ENCODE measurements at places on chromosomes 4 and X.
A peak's percentile ranks its signal among the peaks of the same experiment; 100 is the strongest.

GRCh38 chrX:14832151-14832550 lies 40.7 kb downstream of the FANCB start:
- no peak for DNase-seq

GRCh38 chr4:176782794-176783193 lies 9.9 kb downstream of the VEGFC start:
- DNase-seq: no peak

GRCh38 chr4:167222099-167222498 lies 12.2 kb downstream of the SPOCK3 start:
- DNase-seq: no peak

DNA sequence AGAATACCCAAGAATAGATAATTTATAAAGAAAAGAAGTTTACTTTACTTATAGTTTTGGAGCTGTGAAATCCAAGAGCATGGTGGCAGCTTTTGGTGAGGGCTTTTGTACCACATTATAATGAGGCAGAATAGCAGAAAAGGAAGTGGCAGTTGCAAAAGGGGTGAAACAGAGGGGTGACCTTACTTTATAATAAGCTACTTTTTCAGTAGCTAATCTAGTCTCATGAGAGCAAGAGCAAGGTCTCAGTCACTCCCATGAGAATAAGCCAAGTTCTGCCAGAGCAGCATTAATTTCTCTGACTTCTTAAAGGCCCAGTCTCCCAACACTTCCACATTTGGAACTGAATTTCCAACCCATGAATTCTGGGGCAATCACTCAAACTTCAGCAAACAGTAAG lies 502.0 kb downstream of the GBA3 start:
- DNase-seq: no peak

GRCh38 chr4:8843597-8843996 lies 28.0 kb downstream of the HMX1 start:
- DNase-seq: no peak

DNA sequence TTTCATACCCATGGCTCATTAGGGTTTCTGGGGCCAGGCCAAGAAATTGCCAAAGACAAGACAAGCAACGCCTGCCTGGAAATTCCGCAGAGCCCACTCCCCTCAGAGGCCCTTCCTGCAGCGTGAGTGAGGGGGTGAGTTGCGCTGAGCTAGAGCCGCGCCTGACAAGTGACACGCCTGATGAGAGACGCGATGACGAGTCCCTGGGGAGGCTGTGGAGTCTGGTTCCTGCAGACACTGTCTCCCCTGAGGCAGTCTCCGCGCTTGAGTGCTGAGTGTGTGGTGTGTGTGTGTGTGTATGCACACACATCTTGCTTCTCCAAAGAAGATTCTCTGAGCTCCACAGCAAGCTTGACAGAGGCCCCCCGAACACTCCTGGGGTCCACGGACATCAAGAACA lies 269.8 kb downstream of the BCOR start:
- DNase-seq: no peak

GRCh38 chr4:81164126-81164525 lies 50.9 kb downstream of the PRKG2 start:
- DNase-seq: no peak

- DNase-seq: no peak
Observed at GRCh38 chr4:1851575-1852410, 4.2 kb downstream of the LETM1 start.

DNA sequence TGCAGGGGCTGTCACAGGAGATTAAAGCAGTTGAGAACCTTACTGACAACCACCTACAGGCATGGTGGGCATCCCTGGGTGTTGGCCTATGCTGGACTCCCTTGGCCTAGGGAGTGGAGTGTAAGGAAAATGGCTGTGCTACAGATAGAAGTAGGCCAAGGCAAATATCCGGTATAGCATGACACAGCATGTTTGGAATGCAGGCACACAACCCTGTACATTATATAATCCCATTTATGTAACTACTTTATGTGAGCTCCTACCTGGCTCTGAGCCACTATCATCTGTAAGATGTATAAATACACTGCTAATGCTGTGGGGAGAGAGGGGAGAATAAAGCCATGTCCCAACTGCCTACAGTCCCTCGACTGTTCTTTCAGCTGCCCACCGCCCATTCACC lies 38.7 kb upstream of the KCTD8 start:
- no peak for DNase-seq

DNA sequence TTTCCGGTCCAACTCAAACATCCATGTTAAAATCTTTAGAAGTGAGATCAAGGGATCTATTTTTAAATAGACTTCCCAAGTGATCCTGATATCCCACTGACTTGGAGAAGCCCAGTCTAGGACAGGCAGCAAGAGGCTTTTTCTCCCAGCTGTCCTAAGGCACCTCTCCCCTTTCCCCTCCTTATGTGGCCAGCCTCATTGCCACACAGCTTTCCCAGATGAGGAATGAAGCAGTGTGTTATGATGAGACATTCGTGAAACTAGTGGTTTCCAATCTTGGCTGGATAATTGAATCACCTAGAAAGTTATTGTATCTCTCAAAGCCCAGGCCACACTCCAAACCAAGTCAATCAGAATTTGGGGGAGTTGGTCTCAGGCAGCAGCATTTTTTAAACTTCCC lies 16.8 kb upstream of the HSD17B13 start:
- DNase-seq: no peak

DNA sequence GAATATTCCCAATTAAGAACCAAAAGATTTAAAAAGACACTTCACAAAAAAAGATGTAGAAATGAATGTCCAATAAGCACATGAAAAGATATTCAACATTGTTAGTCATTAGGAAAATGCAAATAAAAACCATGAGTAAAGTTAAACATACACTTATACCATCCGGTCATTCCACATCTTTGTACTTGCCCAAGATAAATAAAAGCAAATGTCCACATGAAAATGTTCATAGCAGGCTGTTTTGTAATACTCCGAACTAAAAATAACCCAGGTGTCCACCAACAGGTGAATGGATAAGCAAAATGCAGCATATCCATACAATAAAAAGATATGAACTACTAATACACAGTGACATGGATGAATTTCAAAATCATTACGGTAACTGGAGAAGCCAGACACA lies 28.6 kb upstream of the ZCCHC4 start:
- no peak for DNase-seq

DNA sequence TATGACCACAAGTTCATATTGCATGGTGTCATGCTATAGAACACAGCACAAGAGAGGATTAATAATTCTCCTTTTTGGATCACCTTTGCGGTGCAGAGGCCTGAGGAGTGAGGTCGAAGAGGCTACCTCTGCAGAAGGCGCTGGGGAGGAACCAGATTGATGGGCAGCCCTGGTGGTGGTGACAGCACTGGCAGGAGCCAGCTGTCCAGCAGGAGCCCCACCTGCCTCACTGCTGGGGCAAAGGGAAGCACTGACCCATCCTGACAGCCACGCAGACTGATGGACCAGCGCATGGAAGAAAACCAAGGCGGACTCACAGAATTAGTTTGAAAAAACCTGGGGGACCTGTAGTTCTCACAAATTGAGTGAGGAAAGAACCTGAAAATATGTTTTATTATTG lies 50.9 kb downstream of the COX18 start:
- no peak for DNase-seq

- no peak for DNase-seq
Observed at GRCh38 chr4:55176497-55176896, 51.1 kb upstream of the KDR start.

- no peak for DNase-seq
Observed at GRCh38 chr4:98955229-98955628, 26.3 kb upstream of the EIF4E start.

DNA sequence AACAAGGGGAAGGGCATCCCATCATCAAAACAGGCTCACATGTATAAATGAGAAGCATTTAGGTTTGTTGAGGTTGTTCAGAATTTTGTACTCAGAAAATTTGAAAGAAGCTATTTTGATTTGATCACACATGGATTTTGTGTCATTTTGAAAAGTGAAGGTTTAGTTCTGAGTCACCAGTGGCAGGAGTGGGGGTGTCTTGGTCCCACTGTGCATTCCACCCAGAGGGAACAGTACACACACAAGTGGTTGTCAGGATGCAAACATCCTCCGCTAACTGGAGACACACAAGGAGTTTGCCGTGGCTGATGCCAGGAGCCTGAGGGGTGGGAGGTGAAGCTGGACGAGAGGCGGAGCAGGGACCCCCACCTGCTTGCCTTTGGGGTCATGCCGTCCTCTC lies 198.2 kb upstream of the PSAPL1 start:
- no peak for DNase-seq

DNA sequence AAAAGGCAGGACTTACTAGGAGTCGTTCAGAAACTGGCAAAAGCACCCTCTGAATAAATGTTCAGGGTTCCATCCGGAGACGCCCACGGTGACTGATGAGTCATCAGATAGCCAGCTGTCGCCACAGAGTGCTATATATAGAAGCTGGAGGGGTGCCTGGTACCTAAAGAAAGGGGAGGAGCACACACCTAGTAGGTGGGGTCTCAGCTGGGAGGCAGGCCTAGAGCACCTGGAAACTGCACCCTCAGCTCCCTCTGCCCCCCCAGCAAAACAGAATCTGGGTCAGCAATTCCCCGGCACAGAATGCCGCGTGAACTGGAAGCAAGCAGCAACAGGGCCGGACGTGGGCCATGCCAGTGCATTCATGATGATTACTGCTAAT lies 242.0 kb downstream of the BCOR start:
- DNase-seq: peak; percentile 34

GRCh38 chr4:123477711-123478209 lies 81.2 kb downstream of the SPRY1 start:
- no peak for DNase-seq

- no peak for DNase-seq
Observed at GRCh38 chr4:2336659-2337058, 74.8 kb upstream of the MXD4 start.

- no peak for DNase-seq
Observed at GRCh38 chr4:33437406-33437805, 2717.2 kb downstream of the PCDH7 start.

- DNase-seq: no peak
Observed at GRCh38 chrX:123960956-123961267, 594 bp upstream of the STAG2 start.

DNA sequence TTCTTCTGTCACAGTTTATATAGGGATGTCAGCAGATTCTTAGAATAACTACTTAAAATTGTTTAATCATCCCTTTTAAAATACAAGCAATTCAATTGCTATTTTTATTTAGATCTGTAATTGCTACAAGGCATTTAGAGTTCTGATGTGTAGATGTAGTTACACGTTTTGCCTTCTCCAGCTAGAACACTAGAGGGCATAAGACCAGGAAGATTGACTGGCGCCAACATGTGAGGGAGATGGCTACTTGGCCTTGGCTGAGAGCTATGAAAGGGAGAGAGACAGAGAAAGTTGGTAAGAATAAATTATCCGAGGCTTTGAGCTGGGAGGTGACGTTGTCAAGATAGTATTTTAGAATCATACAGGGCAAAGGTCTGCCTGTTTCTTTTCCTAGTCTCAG lies 563.7 kb upstream of the PRKX start:
- no peak for DNase-seq

- no peak for DNase-seq
Observed at GRCh38 chr4:1051472-1051871, 40.0 kb downstream of the FGFRL1 start.

- no peak for DNase-seq
Observed at GRCh38 chr4:152586668-152587067, 50.8 kb upstream of the FBXW7 start.

DNA sequence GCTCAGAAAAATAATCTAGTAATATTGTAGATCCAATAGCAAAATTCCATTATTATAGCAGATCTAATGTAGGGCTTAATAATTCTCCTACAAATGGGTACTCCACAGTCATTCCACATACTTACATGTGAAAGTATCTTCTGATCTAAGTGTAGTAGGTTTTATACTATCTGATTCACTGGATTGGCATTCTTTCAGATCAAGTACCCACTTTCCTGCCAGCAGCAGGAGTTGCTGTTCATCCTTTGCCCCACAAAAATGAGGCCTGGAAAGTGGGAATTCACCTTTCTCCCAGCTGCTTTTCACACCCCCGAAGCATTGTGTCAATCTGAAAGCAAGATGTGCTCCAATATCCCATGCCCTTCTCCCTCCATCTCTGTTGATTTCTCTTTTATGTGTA lies 77.1 kb upstream of the RXFP1 start:
- no peak for DNase-seq

DNA sequence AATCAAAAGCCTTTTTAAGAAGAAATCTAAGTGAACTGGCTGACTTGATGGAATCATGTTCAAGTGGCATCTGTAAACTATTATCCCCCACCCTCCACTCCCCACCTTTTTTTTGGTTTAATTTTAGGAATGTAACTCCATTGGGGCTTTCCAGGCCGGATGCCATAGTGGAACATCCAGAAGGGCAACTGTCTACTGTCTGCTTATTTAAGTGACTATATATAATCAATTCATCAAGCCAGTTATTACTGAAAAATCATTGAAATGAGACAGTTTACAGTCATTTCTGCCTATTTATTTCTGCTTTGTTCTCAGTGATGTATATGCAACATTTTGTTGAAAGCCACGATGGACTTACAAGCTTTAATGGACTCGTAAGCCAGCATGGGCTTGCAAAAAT lies 162.3 kb downstream of the STIM2 start:
- no peak for DNase-seq

DNA sequence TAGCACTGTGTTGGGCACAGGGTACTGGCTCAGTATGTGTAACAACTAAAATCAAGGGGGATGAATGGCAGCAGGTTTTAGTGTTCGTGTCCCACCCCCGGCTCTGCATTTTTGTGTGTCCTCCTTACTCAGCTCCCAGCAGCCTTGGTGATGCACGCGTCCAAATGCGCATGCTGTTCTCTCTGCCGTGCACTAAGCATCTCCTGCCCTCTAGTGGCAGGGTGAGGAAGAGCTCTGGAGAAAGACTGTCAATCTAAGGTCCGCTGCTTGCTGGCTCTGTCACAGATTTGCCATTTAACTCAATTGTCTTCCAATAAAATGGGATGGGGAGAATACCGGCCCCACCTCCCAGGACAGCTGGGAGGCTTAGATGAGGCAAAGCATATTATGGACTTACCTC lies 61.4 kb downstream of the WFS1 start:
- DNase-seq: no peak

GRCh38 chr4:41258783-41259182 lies 2.1 kb downstream of the UCHL1 start:
- no peak for DNase-seq

All from stimulated activated CD4-positive, alpha-beta T cell treated with anti-CD3 and anti-CD28 coated beads, TNF-alpha, amount 100 ng/mL, for 4 hours (primary cell).